ENCODE measurements at places on chromosomes 7 and 10.

GRCh38 chr7:128124786-128125185, 93.5 kb upstream of the LRRC4 start:
- no peak for DNase-seq

- no peak for DNase-seq
Observed at GRCh38 chr7:5997210-5997808, 11.5 kb downstream of the PMS2 start.

DNA sequence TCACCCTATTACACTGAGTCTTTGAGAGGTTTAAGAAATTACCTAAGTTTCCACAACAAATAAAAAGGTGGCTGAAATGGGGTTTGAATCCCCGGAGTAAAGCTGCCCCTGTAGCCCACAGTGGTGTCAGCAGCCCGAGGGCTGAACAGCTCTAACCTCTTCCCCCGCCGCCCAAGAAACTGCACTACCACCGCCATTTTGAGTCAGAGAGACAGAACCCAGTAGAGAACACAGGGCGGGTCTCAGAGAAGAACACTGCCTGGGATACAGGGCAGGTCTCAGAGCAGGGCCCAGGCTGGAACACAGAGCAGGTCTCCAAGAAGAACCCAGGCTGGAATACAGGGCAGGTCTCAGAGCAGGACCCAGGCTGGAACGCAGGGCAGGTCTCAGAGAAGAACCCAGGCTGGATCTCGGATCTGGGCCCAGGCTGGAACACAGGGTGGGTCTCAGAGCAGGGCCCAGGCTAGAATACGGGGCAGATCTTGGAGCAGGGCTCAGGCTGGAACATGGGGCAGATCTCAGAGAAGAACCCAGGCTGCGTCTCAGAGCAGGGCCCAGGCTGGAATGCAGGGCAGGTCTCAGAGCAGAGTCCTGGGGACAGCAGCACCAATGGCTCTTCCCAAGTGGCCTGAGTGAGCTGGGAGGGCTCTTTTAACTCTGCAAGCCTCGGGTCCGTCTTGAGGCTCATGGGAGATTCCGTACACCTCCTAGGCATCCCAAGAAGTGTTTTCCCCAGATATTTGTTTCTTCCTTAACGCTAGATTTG, 85.9 kb upstream of the LANCL2 start:
- no peak for DNase-seq

GRCh38 chr7:81594767-81595166, 175.1 kb downstream of the HGF start:
- no peak for DNase-seq

GRCh38 chr7:68433462-68434070, 1164.7 kb upstream of the AUTS2 start:
- DNase-seq: no peak

- no peak for DNase-seq
Observed at GRCh38 chr10:123882177-123882576, 9.4 kb downstream of the CPXM2 start.

- no peak for DNase-seq
Observed at GRCh38 chr7:48876087-48876486, 48.3 kb upstream of the CDC14C start.

DNA sequence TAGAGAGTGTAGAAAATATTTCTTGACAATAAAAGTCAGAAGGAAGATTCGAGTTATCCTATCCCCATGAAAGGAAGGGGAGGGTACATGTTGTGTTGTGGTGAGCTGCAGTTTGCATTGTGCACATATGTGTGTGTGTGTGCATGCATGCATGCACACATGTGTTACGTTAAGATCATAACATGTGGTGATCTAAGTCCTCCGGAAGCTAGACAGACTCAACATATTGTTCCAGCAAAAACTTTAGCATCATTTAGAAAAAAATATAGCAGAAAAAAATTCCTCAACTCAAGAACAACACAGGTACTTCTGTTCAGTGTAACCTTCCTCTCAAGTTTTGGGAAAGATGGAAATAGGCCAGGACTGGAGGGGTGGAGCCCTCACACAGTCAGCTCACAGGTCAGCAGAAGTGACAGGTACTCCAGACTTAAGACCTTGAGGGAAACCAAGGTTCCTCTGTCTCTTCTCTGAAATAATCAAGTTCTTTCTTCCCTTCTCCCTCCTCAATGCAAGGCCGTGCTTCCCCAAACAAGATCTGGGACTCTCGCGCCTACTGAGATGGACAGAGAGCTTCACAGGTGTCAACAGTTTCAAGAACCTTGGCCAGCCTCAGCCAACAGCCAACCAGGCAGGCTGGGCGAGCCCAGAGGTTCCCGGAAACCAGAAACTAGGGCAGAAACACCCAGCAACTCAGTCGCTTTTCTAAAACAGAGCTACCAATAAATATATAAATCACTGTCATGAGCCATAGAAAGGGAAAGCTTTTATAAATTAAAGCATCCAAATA, 205.2 kb downstream of the FAM107B start:
- DNase-seq: no peak

DNA sequence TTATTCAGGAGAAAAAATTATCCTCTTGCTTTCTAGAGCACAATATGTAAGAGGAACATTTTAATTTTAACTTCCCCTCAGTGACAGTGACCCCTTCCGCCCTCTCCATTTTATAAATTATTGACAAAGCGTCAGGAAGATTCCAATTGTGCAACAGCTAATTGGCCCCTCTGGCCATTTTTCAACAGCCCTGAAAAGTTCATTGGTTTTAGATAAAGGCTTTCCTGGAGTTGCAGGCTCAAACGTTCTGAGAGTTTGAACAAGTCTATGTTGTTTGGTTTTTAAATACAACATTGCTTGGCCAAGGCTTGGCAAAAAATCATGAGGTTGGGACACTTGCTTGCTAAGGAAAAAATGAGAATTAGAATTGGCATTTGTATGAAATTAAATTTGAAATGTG, 422.2 kb upstream of the ANKRD30A start:
- no peak for DNase-seq

GRCh38 chr10:9807846-9808245, 1209.8 kb upstream of the CELF2 start:
- no peak for DNase-seq

- no peak for DNase-seq
Observed at GRCh38 chr7:36526863-36527548, 137.3 kb downstream of the ANLN start.

- DNase-seq: no peak
Observed at GRCh38 chr7:44724276-44724675, 24.4 kb upstream of the ZMIZ2 start.

- DNase-seq: no peak
Observed at GRCh38 chr10:7192061-7192460, 218.8 kb downstream of the SFMBT2 start.

GRCh38 chr7:95687759-95688343, 84.5 kb upstream of the DYNC1I1 start:
- DNase-seq: no peak

- DNase-seq: no peak
Observed at GRCh38 chr10:9390516-9390915, 1336.0 kb downstream of the GATA3 start.

- DNase-seq: no peak
Observed at GRCh38 chr7:133675510-133676218, 422.8 kb downstream of the EXOC4 start.

GRCh38 chr10:79129361-79129997, 60.7 kb downstream of the ZMIZ1 start:
- no peak for DNase-seq

GRCh38 chr10:91597197-91597881, 35.5 kb downstream of the PPP1R3C start:
- no peak for DNase-seq

GRCh38 chr10:124340033-124340760, 78.5 kb downstream of the OAT start:
- no peak for DNase-seq

DNA sequence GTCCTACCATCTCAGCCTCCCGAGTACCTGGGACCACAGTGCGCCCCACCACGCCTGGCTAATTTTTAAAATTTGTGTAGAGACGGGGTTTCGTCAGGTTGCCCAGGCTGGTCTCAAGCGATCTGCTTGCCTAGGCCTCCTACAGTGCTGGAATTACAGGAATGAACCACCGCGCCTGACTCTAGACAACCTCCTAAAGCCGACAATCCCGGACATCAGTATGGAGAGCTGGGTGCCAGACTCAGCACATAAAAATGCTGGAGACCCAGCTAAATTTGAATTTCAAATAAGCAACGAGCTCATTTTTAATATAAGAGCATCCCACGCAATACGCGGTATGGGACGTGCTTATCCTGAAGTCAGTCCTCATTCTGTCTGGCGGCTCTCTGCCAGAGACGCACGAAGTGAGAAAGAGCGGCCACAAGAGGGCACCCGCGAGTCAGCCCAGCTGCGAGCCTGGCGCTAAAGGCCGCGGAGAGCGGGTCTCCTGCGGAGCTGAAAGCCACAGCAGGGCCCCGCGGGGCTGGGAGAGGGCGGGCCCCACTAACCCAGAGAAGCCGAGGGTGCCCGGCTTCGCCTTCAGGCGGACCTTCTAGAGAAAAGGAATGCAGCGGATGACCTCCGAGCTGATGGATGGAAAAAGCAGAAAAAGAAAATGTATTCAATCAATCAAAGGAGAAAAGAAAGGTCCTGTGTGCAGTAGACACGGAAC, 7.0 kb downstream of the CALY start:
- no peak for DNase-seq

GRCh38 chr10:11003679-11004078, 14.0 kb upstream of the CELF2 start:
- DNase-seq: no peak

DNA sequence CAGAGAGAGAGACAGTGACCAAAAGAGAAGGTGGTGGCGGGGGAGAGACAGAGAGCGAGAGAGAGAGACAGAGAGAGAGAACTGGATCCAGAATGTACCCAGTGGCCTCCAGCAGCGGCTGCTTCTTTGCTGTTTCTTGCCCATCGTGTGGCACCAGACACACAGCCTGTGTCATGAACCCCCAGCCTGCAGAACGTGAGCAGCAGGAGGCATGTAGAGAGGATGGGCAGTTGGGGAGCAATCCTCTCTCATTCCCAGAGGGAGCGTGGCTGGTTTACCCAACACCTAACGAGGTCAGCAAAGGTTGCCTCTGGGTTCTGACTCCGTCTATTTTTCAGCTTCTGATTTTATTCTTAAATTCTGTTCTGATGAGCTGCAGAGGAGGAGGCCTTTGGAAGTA, 168.1 kb downstream of the ADARB2 start:
- DNase-seq: no peak

- no peak for DNase-seq
Observed at GRCh38 chr7:101608772-101609713, 20.1 kb downstream of the MYL10 start.

DNA sequence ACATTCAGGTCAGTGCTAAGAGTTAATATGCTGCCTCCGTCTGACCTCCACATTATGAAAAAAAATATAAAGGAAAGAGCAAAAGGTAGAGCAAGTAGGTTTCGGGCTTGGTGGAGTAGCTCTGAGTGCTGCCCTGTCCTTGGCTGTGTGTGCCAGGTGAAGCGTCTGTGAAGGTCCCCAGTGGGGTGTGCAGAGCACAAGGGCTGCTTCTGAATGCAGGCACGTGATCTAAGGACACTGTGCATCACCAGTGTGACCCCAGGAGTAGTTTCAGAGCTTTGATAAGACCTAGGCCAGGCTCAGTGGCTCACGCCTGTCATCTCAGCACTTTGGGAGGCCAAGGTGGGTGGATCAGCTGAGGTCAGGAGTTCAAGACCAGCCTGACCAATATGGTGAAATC, 36.0 kb downstream of the KLF6 start:
- DNase-seq: no peak

DNA sequence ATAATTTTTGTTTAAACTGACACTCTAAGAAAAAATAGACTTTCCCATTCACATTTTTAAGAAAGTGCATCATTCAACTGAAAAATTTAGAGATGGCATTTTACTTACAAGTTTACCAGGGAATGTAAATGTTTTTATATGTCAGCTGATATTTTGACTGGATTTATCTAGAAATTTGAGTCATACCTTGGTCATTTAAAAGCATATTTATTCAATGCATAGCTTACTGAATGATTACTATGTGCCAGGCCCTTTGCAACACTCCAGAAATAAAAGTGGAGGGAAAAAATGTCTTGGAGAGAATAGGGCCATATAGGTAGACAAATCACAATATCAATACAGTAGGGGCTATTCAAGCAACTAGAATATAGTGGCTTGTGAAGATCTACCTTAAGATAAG, 98.4 kb upstream of the FAM3C start:
- DNase-seq: no peak

GRCh38 chr7:76211216-76211615, 9.5 kb downstream of the SRRM3 start:
- no peak for DNase-seq

DNA sequence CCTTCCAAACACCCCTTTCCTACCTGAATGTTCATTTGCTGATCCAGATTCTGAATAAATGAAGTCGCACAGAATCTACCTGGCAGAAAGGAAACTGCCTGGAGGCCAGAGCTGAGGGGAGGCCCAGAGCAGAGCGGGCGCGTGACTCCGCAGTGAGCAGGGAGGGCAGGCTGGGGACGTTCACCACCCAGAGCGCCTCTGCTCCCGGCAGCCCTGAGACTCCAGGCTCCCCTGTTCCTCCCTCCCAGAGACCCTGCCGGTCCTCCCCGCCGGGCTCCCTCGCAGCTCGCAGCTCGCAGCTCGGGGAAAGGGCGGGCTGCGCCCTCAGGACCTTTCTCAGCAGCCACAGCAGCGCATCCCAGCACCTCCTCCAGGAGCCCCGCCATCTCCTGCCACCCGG, 176.7 kb upstream of the ZNF32 start:
- no peak for DNase-seq

GRCh38 chr7:138460176-138460648, at the start of gene TRIM24:
Gene TRIM24 (plus strand): TSS chr7:138460259. CDS start chr7:138460549, 290 bp downstream.
- peak; percentile 49 for DNase-seq

DNA sequence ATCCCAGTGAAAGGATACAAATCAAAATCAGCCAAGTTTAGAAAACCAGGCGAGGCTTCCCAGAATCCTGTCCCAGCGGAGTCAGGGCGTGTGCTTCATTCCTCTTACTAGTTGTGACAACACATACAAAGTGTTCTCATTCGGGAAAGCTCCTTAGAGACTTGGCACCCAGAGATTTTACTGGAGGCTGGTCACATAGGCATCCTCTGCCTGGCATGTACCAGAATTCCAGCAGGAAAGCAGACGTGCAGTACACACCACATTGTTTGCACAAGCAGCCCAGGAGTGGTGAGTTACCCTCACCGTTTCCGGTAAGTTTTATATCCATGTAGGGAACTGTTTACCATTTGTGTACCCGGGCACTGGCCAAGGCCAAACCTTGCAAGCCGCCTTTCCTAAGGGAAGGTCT, 34.9 kb downstream of the MMRN2 start:
- no peak for DNase-seq

GRCh38 chr10:98664329-98665042, 217.8 kb upstream of the HPS1 start:
- no peak for DNase-seq

- no peak for DNase-seq
Observed at GRCh38 chr10:93465806-93466675, 16.1 kb downstream of the MYOF start.

DNA sequence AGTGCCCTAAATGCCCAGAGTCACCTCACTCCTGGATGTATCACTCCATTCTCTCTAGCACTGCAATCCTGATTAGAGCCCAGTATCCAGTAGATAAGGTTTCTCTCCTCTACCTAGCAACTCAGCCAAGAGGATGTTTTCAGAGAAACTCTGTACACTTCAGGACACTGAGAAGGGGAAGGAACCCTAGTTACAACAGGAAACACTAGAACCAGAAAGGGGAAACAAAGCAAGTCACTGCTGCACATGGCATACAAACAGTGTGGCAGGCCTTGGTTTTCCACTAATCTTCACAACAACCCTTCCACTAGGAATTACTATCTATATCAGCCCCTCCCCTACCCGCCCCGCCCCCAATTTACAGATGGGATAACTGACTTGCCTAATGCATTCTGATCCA, 1.6 kb downstream of the FAM204A start:
- no peak for DNase-seq

- DNase-seq: no peak
Observed at GRCh38 chr10:5566614-5567013, 41.9 kb downstream of the CALML3 start.

- DNase-seq: no peak
Observed at GRCh38 chr10:75538144-75538543, 106.7 kb downstream of the LRMDA start.

All from cortex of kidney (tissue), 1 donor.